Breast epithelium (tissue), 4 donors: ENCODE measurements at places on chromosomes 12 and 14. TPM values are rescaled to one million over a fixed set of nuclear protein-coding genes. Genes with fewer than 3 reads are reported as not detected.

DNA sequence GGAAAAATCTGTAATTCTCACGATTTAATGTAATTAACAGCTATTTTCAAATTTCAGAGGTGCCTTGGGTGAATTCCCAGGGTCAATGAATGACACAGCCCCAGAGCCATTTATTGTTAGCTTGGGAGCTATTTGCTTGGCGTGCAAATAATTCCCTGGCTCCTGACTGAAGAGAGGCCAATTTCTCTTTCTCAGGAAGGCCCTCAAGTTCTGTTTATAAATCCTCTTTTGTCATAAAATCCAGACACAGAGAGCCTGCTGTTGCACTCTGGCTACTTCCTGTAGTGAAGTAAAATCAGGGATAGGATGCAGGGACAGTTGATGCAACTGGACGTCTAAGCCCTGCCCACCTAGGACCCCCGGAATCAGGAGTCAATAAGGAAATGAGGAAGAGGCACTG is 154.3 kb downstream of the TMX1 start:
- no peaks in the 10 kb centered on the region for H3K36me3 ChIP-seq
- peak overlapping the region; percentile 93 for H3K27ac ChIP-seq
- H3K4me3 ChIP-seq = no peak overlapping the region
- H3K4me1 ChIP-seq = peaks cover 34% of the 10 kb centered on the region
- no peak for DNase-seq

The PSMB11 gene
- not detected for total RNA-seq

The CHST11 gene
- 15.5 TPM for total RNA-seq

The ENDOU gene
- 0.98 TPM for total RNA-seq

- no peaks in the 10 kb centered on the region for H3K4me1 ChIP-seq
- no peak overlapping the region for H3K27ac ChIP-seq
- H3K27me3 ChIP-seq = no peaks in the 10 kb centered on the region
- no peak for DNase-seq
Measured at GRCh38 chr12:120971299-120972180, 6.8 kb upstream of the HNF1A start.

GRCh38 chr12:29012673-29013072 is 136.4 kb upstream of the FAR2 start:
- H3K4me1 ChIP-seq = no peaks in the 10 kb centered on the region
- no peak overlapping the region for H3K4me3 ChIP-seq
- H3K27me3 ChIP-seq = no peaks in the 10 kb centered on the region
- no peak for DNase-seq
- no peaks in the 10 kb centered on the region for H3K36me3 ChIP-seq

DNA sequence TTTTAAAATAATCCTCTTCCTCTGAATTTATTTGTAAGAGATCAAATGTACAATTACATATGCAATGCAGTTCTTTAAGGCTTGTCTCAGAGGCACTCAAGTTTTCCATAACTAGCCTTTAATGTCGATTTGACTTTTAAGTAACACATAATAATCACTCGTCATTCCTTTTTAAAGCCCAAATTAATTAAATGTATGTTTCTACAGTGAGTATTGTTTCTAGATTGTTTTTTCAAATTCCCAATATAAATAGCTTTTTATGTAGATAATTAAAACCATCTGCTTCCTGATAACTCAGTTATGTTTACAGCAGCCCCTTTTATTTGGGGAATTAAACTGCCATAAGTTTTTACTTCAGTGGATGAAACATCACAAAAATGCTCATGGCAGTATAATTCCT is 185.1 kb downstream of the ETNK1 start:
- H3K4me1 ChIP-seq = no peaks in the 10 kb centered on the region
- no peak overlapping the region for H3K27ac ChIP-seq
- no peak overlapping the region for H3K4me3 ChIP-seq
- no peaks in the 10 kb centered on the region for H3K27me3 ChIP-seq
- no peaks in the 10 kb centered on the region for H3K36me3 ChIP-seq

The OR9K2 gene
- total RNA-seq = not detected

- no peak for DNase-seq
- no peaks in the 10 kb centered on the region for H3K36me3 ChIP-seq
- H3K4me3 ChIP-seq = no peak overlapping the region
- H3K27me3 ChIP-seq = no peaks in the 10 kb centered on the region
- H3K27ac ChIP-seq = peak overlapping the region; percentile 9
- H3K4me1 ChIP-seq = no peaks in the 10 kb centered on the region
Measured at GRCh38 chr12:104656383-104656782, 199.6 kb downstream of the CHST11 start.

DNA sequence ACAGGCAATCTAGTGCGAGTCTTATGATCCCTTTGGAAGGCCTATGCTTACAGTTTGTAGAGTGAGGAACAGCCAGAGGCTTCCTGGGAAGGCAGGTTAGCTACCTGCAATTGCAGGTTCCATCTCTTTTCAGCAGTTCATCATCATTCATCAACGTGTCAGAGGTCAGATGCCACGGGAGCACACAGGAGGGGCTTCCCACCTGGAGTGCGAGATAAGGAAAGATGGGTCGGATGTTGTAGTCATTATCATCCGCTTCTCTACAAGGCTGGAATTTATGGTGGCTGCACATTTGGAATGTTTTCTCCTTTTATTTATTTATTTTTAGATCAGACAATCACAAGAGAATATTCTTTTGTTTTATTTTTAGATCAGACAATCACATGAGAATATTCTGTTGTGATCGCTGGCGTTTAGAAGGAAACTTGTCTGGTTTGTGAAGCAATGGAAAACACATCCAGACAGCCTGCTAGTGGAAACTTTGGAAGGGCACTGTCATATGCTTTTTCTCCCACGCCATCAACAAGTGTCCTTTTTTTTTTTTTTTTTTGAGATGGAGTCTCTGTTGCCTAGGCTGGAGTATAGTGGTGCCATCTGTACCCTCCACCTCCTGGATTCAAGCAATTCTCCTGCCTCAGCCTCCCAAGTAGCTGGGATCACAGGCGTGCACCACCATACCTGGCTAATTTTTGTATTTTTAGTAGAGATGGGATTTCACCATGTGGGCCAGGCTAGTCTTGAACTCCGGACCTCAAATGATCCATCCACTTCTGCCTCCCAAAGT is 1.9 kb upstream of the BICD1 start:
- H3K4me1 ChIP-seq = no peaks in the 10 kb centered on the region
- H3K4me3 ChIP-seq = no peak overlapping the region
- no peak overlapping the region for H3K27ac ChIP-seq
- H3K36me3 ChIP-seq = no peaks in the 10 kb centered on the region

The IKZF4 gene
- total RNA-seq = 4.2 TPM

- no peak overlapping the region for H3K27ac ChIP-seq
- no peak overlapping the region for H3K4me3 ChIP-seq
- H3K27me3 ChIP-seq = no peaks in the 10 kb centered on the region
Measured at GRCh38 chr14:72779679-72780078, 114.2 kb downstream of the DPF3 start.

DNA sequence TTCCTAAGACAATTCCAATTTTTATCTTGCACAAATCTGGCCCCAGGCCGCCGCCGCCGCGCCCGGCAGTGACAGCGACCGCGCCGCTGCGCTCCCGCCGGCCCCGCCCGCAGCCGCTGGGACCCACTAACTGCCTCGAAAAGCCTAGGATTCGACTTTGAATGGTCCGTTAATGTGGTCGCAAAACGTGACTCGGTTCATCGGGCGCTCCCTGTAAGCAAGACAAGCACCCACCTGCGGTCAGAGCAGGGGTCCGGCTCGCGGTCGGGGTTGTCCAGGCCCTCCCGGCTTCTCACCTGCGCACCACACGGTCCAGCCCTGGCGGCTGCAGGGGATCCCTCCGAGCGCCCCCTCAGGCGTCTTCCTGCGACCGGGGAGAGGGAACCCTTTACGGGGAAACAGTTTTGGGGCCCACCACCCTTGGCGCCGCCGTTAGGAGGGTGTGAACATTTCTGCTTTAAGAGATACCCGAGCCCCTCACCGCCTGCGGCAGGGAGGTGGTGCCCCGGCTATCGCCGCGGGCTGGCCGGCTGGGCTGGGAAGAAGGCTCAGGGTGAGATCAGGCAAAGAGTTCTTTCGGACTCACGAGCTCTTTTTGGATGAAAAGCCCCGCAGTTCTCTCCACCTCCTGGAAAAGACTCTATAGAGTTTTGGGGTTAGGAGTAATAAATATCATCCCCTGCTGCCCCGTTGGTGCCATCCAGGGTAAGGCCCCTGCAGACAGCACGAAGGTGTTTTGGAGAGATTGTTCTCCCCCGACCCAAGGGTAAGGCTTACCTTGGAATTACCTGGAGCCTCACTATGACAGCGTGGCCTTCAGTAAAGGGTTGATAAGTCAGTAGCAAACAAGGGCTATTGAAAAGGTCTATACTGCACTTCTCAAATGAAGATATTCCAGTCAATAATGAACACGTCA is 13.6 kb upstream of the FOXJ2 start:
- H3K4me1 ChIP-seq = no peaks in the 10 kb centered on the region
- no peaks in the 10 kb centered on the region for H3K36me3 ChIP-seq
- H3K27me3 ChIP-seq = peaks cover 29% of the 10 kb centered on the region

DNA sequence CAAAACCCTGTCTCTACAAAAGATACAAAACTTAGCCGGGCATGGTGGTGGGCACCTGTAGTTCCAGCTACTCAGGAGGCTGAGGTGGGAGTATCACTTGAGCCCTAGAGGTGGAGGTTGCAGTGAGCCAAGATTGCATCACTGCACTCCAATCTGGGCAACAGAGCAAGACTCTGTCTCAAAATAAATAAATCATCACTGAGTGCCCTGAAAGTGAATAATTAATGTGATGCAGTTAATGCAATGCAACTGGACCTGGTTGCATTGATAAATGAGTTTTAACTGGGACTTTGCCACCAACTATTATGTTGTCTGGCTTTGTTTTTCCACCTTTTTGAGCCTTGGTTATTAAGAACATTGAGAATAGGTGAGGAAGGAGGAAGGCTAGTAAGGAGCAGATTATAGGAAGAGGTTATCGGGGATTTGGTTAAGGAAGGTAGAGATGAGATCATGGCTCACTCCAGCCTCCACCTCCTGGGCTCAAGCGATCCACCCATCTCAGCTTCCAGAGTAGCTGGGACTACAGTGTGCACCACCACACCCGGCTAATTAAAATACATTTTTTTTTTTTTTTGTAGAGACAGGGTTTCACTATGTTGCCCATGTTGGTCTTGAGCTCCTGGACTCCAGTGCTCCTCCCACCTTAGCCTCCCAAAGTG is 8.0 kb downstream of the BORCS5 start:
- no peak overlapping the region for H3K27ac ChIP-seq
- no peak overlapping the region for H3K4me3 ChIP-seq
- H3K4me1 ChIP-seq = no peaks in the 10 kb centered on the region
- H3K36me3 ChIP-seq = no peaks in the 10 kb centered on the region
- no peaks in the 10 kb centered on the region for H3K27me3 ChIP-seq

The DCAF11 gene
- 78.6 TPM for total RNA-seq

The HSPB8 gene
- 19.3 TPM for total RNA-seq

- H3K36me3 ChIP-seq = no peaks in the 10 kb centered on the region
- no peak overlapping the region for H3K4me3 ChIP-seq
- H3K27me3 ChIP-seq = no peaks in the 10 kb centered on the region
- no peak overlapping the region for H3K27ac ChIP-seq
Measured at GRCh38 chr12:4118017-4118510, 155.5 kb upstream of the CCND2 start.

DNA sequence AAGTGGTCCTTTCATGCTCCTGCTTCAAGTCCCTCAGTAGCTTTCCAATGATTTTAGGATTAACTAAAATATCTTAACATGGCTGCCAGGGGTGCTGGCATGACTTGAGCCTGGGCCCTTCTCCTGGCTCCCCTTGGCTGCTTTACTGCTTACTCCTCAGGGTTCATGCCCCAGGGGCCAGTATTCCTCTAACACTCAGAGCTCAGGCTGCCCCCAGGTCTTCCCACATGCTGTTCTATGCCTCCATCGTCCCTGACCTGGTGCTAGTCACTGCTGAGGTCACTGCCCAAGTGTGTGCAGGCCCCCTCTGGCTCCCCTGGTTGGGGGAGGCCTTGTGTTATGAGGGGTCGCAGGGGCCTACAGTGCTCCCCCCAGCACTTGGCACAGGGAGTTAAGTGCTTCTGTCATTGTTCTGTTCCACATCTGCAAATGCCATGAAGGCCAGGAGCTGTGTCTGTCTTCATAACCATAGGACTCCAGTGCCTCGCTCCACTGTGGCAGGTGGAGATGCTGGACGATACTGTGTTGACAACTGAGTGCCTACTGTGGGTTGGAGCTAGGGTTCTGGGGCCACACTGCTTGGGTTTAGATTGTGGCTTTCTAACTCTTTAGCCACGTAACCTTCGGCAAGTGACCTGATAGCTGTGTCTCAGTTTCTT is 190.6 kb downstream of the CALM1 start:
- H3K27ac ChIP-seq = no peak overlapping the region
- no peak for DNase-seq
- H3K27me3 ChIP-seq = no peaks in the 10 kb centered on the region

The SCNN1A gene
- 93.7 TPM for total RNA-seq

The RNF212B gene
- total RNA-seq = not detected

GRCh38 chr12:73307260-73307659 is 1035.1 kb downstream of the TRHDE start:
- H3K36me3 ChIP-seq = no peaks in the 10 kb centered on the region
- H3K27ac ChIP-seq = no peak overlapping the region
- DNase-seq = no peak
- no peak overlapping the region for H3K4me3 ChIP-seq
- H3K4me1 ChIP-seq = no peaks in the 10 kb centered on the region

- H3K27ac ChIP-seq = no peak overlapping the region
- H3K36me3 ChIP-seq = no peaks in the 10 kb centered on the region
- no peak overlapping the region for H3K4me3 ChIP-seq
- no peaks in the 10 kb centered on the region for H3K4me1 ChIP-seq
- DNase-seq = no peak
Measured at GRCh38 chr14:60061371-60061770, 30.4 kb upstream of the PCNX4 start.

The SPIC gene
- not detected for total RNA-seq

DNA sequence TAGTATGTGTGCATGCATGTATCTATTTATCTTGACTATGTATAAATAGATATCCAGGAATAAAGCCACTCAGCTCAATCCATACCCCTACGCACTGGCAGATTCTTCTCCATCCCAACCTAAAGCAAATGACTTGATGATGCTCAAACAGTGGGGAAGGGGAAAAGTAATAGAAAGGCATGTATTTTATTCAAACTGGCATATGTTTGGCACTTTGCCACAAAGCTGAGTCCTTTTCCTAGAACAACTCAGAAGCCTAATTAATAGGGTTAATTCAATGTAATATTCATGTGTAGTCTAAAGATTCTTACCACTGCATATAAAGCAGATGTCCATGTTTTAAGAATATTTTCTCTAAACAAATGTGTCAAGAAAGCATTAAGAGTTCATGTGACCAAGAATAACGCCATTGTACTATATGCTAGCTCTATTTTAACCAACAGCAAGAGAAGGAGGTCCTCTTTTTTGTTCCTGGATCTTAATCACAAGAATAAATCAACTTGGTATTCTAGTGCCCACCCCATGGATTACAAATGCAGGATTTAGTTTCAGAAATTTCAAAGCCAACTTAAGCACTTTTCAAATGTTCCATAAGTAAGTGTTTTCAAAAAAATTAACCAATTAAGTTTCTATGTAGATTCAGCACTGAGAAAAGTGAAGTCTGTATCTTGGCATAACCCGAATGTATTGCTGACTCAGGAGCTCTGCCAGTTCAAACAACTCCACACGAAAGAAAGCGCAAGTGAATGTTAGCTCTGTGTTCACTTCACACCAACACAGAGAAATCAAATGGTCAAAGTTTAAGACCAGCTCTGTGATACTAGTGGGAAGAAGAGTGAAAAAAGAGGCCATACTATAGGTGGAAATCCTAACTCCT is 233.6 kb downstream of the MED13L start:
- H3K4me3 ChIP-seq = no peak overlapping the region
- no peaks in the 10 kb centered on the region for H3K27me3 ChIP-seq
- no peak for DNase-seq
- H3K27ac ChIP-seq = no peak overlapping the region
- H3K4me1 ChIP-seq = no peaks in the 10 kb centered on the region

GRCh38 chr14:49189375-49189774 is 396.8 kb downstream of the RPS29 start:
- H3K36me3 ChIP-seq = no peaks in the 10 kb centered on the region
- no peaks in the 10 kb centered on the region for H3K4me1 ChIP-seq
- no peaks in the 10 kb centered on the region for H3K27me3 ChIP-seq
- H3K27ac ChIP-seq = no peak overlapping the region
